ENCODE measurements at places on chromosomes 3 and 15. TPM values are rescaled to one million over a fixed set of nuclear protein-coding genes. Genes with fewer than 3 reads are reported as not detected.

- DNase-seq, result no peak
Observed at GRCh38 chr15:48191574-48192225, at the start of gene CTXN2. TSS of gene CTXN2 (plus strand) at chr15:48191665. CDS start at chr15:48201301, 9,636 bp downstream.

DNA sequence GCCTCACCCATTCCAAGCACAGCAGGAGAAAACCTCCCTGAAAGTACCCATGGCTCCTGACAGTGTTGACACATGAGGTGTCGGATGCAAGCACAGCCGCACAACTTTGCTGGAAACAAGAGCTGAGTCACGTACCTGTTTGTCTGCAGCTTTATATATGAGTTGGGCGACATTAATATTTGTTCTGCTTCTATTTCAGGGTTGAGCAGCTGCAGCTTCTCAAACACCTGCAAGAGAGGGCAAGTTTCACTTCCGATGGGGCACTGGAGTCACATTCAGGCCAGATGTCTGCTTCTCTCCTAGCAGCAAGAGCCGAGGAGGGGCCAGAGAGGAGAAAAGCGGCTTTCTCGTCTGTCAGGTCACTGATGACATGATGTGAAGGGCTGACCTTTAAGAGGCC, 88.0 kb downstream of the NUP210 start:
- no peak for DNase-seq

DNA sequence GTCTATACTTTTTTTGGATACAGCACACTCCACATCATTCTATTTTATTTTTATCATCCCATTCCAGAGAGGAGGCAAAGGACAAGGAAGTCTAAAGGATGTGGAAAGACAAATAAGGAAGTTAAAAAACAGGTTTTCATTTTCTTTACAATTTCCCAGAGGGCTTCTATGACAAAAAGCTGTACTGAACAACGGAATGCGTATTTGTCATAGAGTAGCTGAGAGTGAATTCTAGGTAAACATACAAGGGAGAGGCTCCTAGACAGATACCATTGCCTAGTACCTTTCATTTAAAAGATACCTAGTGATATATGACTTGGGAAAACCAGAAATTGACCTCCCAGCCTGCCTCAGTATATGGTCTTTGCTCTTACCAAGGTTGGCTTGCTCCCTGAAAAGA, 341.7 kb downstream of the FHIT start:
- DNase-seq, result no peak

- no peak for DNase-seq
Observed at GRCh38 chr3:104556372-104557078, 810.2 kb upstream of the ALCAM start.

DNA sequence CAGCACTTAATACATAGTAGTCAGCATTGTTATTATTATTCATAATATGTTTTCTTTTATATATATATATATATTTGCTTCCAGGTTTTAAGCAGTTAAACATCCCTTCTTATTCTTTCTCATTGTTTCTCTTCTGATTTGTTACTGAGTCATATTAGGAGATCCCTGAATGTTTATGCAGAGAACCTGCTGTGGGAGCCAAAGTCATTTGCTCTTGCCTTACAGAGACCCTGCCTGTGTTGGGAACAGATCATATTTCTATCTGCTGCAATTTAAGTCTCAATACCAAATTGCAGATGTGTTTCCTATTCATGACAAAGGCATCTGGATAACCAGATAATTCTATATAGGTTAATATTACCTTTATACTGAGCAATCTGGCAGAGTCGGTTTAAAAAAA, 323.0 kb upstream of the UMPS start:
- no peak for DNase-seq

DNA sequence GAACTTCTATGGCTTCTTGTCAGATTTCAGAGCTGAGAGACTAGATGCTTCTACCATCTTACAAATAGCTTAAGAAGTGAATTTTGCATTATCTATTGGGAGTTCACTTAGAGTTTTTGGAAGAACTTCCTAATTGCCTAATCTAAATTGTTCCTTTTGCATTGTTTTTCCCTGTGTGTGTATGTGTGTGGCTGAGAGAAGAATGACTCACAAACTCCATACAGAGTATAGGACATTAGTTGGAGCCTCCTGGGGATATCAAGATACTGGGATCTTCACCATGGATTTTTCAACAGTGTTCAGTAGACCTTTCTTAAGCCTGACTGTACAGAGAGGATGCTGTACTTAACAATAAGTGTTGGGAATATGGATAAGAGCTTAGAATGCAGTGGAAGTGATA, 10.9 kb downstream of the TLNRD1 start:
- no peak for DNase-seq

GRCh38 chr3:127848131-127849129, 26.1 kb upstream of the MGLL start:
- DNase-seq, result no peak

DNA sequence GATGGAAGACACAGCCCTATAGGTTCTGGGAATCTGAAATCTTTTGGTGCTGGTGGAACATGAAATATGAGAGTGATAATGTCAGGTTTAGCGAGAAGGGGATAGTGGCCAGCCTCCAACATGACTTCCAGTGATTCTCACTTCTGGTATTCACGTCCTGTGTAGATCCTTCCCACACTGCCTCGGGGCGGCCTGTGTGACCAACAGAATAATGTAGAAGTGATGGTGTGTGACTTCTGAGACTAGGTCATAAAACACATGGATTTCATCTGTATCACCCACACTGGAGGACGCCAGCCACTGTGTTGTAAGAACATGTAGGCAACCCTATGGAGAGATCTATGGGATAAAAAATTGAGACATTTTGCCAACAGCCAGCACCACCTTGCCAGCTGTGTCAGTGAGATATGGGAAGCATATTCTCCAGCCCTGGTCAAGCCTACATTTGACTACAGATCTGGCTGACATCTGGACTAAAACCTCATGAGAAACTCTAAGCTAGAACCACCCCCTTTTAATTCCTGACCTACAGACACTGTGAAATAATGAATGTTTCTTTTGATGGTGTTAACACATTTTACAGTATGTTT, 25.5 kb upstream of the NUDT16 start:
- no peak for DNase-seq

DNA sequence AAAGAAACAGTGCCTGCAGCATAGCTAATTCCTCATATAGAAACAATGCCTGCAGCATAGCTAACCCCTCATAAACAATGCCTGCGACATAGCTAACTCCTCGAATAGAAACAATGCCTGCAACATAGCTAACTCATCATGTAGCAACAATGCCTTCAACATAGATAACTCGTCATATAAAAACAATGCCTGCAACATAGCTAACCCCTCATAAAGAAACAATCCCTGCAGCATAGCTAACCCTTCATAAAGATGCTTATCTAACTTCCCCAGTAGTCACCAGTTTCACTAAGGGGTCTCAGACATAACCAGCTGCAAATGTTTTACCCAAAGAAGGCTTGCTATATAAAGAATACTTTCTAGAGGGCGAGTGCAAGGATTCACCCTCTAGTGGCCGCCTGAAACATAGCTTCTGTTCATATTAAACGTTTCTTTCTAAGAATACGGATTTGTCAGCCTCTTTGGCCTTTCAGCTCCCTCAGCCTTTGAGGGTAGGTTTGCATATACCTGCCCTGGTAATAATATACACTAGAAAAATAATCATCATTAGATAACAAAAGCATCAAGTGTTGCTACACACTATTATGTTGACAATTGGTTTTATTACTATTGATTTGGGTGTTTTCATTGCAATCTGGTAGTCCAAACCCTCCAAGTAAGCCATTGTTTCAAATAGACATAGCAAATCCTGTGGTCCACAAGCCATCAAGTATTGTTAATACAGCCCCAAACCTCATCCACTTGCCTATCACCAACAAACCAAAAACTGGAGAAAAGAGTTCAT, 44.4 kb upstream of the FAN1 start:
- DNase-seq, result no peak

DNA sequence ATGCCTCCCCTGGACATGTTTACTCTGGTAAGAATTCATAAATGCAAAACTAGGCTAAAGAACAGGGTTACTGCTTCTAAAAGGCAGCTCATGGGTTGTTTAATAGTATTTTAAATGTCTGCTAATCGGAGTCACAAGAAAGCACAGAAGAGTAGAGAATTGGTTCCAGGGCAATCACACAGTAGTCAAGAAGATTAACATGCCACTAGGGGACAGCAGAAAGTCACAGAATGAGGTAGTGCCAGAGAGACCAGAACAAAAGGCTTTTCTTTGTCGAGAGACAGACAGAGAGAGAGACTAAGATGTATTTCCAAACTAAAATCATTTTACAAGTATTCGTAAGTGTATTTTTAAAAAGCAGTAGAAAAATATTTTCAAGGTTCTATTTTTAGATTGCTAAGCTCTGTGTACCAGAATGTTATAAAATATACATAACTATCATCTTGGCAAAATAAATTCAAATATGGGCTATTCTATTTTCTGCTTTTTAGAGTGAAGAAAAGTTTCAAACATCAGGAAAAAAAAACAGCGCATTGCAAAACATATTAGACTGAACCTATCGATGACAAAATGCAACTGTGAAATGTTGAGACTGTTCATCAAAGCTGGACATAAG, 78.3 kb upstream of the CDIN1 start:
- DNase-seq, result no peak

DNA sequence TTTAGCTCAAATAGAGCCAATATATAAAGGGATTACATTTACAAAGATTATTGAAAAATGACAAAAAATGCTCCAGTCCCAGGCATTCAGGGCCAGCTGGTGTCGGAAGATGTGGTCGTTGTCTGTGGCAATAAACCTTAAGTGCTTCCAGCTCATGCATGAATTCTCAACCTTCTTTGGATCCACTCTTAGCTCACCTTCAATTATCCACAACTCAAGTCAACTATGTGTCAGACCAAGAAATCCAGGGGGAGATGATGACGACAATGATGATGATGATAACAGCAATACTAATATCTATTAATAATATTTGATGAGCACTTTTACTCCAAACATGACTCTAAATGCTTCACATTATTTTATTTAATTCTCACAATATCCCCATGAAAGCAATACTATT, 53.6 kb upstream of the PXYLP1 start:
- no peak for DNase-seq

DNA sequence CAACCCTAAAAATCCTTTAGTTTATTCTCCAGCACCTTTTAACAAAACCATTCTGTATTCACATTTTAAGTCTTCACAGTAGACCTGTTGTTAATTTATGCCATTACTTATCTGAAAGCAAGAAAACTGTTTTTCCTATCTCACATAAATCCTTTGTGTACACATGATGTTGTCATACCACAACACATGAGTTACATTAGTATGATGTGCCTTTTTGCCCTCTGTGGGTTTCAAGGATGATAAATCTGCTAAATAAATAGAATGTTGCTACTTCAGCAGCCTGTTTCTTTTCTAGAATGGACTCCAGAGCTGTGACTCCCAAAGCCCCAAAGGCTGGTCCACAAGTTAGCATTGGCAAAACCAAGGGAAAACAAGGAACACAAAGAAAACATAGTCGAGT, 151.6 kb downstream of the SERPINI1 start:
- DNase-seq, result no peak

- no peak for DNase-seq
Observed at GRCh38 chr3:11091088-11091590, 63.2 kb upstream of the HRH1 start.

GRCh38 chr15:28123408-28124023, 24.4 kb upstream of the OCA2 start:
- DNase-seq, result no peak

DNA sequence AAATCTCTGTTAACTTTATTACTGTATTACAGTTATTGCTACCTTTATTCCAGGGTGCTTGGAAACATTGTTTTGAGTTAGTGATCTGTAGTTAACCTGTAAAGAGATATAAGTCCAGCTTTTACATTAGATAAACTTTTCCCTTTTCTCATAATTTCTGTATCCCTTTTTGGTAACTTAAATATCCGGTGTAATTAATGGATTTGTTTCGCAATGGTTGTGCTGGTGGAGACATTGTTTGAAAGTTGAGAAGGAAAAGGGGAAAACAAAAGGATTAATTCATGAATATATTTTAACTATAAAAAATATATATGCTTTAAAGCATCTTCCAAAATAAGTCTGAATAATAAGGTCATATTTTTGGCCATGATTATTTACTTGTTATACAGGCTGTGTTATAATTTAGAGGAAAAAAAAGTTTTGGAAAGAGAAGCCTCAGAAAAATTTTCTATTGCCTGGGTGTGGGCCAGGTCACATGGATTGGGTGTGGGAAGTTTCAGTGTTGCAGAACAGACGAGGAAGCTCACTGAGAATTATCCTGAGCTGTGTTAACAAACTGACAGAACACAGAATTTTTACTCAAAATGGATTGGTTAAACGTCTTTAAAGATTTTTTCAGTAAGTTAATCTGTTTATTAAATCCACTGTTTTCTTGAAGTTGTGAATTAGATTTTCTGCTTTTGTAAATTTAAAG, 27.7 kb upstream of the IL20RB start:
- no peak for DNase-seq

- DNase-seq, result no peak
Observed at GRCh38 chr3:128315313-128315712, 151.4 kb downstream of the DNAJB8 start.

DNA sequence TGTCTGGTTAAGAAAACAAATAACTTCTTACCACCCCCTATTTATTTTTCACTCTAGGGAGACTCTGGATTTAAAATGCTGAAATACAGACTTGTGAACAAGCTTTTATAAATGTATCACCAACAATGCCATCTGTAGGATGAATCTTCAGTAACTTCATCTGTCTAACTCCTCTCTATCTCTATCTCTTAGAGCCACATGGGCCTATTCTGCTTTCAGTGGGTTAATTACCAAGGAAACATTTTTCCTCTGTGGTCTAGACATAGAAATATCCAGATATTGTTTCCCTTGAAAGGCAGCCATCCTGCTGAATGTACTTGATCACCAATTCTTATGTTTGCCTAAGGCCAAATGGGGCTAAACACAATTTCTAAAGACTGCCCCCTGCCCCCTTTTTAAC, 167.6 kb upstream of the COL8A1 start:
- no peak for DNase-seq

- DNase-seq, result no peak
Observed at GRCh38 chr3:139588450-139588849, 48.9 kb upstream of the RBP1 start.

- DNase-seq, result no peak
Observed at GRCh38 chr15:86854176-86854575, 774.5 kb downstream of the AGBL1 start.

- no peak for DNase-seq
Observed at GRCh38 chr3:193812791-193813500, 219.9 kb downstream of the OPA1 start.

Gene KNL1
- 7.6 TPM for total RNA-seq

Gene WDR82
- total RNA-seq, result 96.8 TPM

Gene SERINC4
- 0.14 TPM for total RNA-seq

Gene TRPM1
- total RNA-seq, result not detected

Gene IQCF5
- total RNA-seq, result not detected

Gene CHRFAM7A
- total RNA-seq, result 0.55 TPM

Gene EXOSC7
- total RNA-seq, result 49.7 TPM

Gene CPNE9
- 0.59 TPM for total RNA-seq

Gene CORO2B
- total RNA-seq, result 3.9 TPM

Gene BCL6
- 27.3 TPM for total RNA-seq

Gene RTP3
- not detected for total RNA-seq
